ENCODE measurements at places on chromosomes 2 and 18.

- no peak for DNase-seq
Measured at GRCh38 chr2:152222975-152223637, 47.5 kb upstream of the STAM2 start.

DNA sequence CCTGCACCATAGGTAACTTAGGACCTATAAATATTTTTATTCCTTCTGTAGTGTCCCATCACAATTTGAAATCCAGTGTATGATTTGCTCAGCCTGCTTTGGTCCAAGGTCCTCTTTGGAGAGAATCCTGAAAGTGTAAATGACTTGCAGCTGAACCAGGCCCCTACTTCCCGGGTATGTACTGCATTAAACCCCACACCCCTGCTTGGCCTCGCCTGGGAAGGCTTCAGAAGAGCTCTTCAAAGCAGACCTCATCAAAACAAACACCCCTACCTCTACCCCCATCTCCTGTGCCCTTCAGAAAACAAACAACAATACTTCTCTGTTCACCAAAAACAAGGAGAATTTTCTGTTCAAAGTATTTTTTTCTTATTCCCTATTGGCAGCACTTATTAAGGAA lies 9.5 kb upstream of the SPTBN1 start:
- no peak for DNase-seq

DNA sequence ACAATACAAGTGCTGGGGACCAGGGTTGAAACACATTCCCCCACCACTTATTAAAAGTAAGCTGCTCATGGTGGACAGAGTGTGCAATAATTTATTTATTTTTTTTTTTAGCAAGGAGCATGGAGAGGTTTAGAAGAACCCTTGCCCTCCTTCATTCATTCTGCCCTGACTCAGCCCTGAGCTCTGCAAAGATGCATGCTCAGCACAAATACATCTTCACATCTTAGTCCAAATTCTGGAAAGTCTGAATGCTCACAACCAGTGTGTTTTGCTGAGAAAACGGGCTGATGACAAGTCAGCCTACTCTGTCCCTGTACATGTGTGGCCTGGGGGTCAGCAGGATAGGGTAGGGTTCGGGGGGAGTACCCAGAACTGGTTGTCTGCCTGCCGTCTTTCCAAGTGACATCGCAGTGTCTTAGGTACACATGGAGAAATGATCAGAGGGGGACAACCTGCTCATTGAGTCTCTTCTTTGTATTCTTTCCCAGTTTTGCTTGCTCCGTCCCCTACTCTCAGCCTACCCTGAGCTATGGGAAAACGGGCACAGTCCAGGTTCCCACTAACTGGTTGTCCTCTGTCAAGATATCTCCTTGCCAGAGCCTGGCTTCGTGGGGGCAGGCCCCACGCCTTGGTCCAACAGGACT lies 76.4 kb downstream of the ADD2 start:
- no peak for DNase-seq

- DNase-seq = no peak
Measured at GRCh38 chr2:118672571-118673158, 174.8 kb downstream of the EN1 start.

DNA sequence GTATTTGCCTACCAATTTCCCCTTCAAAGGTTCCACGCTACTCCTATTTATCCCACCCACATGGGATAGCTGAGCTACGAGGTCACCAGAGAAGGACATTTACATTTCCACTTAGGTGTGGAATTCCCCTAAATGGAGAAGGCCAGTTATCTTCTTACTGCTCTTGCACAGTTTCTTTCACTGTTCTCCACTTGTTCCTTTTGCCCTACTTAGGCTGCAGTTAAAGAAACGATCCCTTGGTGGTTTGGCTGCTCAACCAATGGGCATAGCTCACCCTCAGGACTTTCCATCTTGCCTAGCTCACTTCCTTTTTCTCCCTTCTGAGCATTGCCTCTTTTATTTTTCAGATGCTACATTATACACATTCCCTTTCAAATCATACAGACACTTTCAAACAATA lies 11.2 kb upstream of the NABP1 start:
- DNase-seq = no peak

GRCh38 chr2:83730223-83730622 lies 728.9 kb downstream of the SUCLG1 start:
- no peak for DNase-seq

- DNase-seq = no peak
Measured at GRCh38 chr2:44529448-44529847, 167.7 kb downstream of the CAMKMT start.

- no peak for DNase-seq
Measured at GRCh38 chr2:62383846-62384245, 122.1 kb downstream of the TMEM17 start.

- DNase-seq = no peak
Measured at GRCh38 chr18:76610933-76611749, 116.1 kb upstream of the ZNF516 start.

DNA sequence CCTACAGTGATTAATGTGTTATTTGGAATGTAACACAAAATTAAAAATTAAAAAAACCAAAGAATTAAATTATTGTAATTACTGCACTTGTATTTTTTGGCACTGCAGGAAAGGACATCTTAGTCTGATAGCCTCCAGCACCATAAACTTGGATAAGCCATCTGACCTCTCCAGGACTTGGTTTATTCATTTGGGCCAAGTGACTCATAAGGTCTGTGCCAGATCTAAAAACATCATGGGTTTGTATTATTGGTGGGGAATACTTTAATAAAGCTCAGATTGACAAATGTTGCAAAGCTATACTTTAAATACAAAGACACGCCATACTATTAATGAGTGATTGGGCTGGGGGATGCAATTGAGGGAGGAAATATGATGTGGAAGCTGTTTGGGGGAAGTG lies 225.2 kb downstream of the ZNF521 start:
- no peak for DNase-seq

DNA sequence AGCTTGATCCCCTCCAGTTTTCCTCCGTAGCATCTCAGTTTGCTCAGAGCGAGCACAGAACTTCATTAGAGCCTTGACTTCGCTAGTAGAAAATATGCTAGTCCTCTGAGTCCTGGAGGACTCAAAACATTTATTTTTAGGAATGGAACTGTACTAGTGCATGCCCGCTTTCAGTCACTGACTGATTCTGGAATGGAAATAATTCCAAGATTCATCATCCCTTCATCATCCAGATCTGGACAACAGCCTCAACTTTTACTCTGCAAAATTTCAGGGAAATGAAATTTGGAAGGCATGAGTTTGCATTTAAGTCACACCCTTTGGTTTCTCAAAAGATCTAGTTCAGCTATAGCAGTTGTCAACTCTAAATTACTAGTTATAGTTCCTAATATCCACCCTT lies 304.6 kb downstream of the XIRP2 start:
- no peak for DNase-seq

- no peak for DNase-seq
Measured at GRCh38 chr18:2354292-2354691, 217.0 kb downstream of the METTL4 start.

All from CD8-positive, alpha-beta T cell (primary cell).